ENCODE measurements at places on chromosomes 3 and 15.

DNA sequence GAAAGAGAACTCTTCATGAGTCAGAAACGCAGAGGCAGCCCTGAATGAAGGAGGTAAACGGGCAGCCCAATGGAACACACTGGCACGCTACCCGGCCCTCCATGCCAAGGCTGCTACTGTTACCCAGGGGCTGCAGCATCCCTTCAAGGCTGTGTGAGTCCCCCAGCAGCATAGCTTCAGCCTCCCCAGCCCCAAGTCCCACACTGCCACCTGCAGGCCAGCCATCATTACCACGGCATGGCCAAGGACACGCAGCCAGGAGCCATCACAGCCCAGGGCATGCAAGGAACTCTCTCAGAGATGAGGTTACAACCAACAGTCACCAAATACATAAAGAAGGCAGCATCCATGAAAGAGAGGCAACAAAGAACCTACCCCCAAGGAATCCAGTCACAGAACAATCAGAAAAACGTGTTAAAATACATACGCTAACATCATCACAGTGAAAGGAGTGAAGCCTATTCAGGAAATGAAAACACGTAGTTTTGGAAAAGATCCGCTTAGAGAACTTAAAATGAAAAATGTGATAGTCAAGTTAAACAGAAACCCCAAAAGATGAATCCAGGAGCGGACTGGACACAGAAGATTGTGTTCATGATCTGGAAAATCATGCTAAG lies 22.4 kb downstream of the PLA2G4F start:
- DNase-seq: peak; percentile 30

DNA sequence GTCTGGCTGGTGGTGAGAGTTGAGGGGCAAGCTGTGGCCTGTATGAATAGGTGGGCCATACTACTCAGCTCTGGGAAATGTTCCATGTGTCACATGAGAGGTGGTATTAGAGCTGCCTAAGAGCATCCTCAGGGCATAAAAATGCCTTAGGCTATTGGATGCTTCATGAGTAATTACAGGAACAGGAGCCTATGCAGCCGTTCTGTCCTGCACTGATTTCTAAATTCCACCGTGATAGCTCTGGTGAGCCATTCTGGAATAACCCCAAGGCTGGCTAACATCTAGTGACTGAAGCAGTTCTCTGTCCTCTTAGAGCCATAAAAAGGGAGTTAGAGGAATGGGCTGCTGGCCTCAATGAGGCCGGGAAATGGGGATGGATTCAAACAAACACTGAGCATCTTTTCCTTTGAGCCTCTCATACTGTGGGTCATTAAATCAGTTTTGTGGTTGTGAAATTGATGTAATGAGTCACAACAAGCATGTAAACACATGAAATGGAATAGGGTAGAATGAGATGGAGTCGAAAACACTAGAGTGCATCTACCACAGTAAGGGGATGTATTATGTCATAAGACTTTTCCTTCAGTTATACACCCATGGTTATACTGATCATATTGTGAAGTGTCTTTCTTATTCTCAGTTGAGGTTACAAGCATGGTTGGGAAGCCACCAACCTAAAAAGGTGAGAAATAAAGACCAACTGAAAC lies 41.0 kb downstream of the DGKG start:
- DNase-seq: no peak

- DNase-seq: no peak
These were observed 60.2 kb downstream of the PLXNA1 start for GRCh38 chr3:127043041-127043641.

- no peak for DNase-seq
These were observed 112.8 kb upstream of the BCL6 start for GRCh38 chr3:187858041-187858440.

- no peak for DNase-seq
These were observed 11.9 kb downstream of the TLNRD1 start for GRCh38 chr15:81012588-81012987.

GRCh38 chr3:45499529-45499928 lies 95.0 kb upstream of the LIMD1 start:
- peak; percentile 17 for DNase-seq

DNA sequence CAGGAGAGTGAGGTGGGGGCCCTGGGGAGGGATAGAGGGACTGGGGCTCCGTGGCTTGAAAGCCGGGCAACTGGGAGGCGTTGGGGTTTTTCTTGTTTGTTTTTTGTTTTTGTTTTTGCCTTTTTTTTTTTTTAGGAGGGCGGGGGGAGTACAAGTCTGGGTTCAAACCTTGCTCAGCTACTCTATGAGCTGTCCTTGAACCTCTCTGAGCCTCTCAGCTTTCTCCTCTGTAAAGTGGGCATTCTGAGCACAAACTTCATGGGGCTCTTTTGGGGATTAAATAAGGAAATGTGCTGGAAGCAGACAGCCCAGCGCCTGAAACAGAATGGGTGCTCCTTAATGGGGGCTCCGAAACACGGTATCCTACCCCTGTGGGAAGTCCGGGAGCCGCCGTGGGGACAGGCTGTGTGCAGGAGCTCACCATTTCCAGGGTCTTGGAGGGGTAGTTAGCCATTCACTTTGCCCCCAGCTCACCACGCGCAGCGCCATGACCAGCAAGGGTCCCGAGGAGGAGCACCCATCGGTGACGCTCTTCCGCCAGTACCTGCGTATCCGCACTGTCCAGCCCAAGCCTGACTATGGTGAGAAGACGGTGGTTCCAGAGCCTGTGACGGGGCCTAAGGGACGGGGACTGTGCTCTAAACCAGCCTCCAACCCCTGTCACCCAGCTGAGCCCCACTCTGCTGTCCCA lies 388 bp downstream of the ACY1 start:
- no peak for DNase-seq

DNA sequence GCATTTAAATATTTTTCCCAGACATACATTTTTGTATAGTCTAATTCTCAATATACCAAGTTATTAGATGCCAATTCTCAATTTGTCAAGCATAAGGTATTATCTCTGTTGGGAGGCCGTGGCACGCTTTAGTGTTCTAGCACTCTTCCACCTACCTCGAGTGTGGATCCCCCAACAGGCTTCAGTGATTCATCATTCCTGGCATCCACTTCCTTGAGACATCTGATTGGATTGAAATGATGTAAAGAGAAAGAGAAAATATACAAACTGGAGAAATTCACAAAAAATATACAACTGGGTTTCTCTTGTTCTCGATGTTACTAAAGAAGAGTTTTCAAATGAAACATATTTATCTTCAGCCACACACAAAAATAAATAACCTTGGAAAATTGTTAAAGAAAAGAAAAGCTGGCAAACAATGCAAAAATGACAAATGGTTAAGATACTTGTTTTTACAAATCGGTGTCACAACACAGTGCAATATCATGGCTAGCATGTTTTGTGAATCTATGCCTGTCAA lies 218.0 kb upstream of the CDIN1 start:
- no peak for DNase-seq

DNA sequence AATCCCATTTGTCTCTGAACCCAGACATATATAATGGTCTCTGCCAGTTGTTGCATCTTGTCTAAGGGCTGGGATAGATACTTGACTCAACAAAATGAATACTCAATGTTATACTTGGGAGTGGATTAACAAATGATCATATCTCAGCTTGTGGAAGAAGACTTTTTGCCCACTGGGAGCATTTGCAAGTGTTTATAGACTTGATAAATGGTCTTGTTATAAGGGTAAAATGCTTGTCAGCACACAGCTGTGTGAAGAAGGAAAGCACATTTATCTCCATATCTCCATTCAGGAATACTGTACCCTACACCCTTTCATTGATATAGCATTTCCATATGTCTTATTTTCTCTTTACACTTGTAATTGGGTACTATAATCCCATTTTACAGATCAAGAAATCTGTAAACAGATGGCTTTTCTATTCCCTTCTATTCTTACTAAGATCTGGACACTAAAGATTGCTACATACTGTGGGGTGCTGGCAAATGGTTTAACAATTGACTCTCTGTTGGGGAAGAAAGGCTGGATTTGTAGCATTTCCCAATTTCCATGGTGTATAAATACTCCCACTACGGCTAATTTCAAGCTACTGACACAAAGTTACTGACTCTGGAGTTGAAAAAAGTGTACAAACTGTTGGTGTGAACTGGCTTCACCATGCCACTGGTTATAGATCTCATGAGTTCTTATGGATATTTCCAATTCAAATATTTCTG lies 154.6 kb downstream of the CHST2 start:
- no peak for DNase-seq
